G401 (cell line): ENCODE measurements at places on chromosomes 11 and 22. TPM values are rescaled to one million over a fixed set of nuclear protein-coding genes. Genes with fewer than 3 reads are reported as not detected.

GGTLC2 gene
- not detected in 2 replicates for total RNA-seq

CHADL gene
- 0.75 and 4.3 TPM in 2 replicates for total RNA-seq

LMO2 gene
- 0.18 TPM in 1 of 2 replicates, not detected in the other for total RNA-seq

- no peak for DNase-seq
Observed at GRCh38 chr11:3154001-3154599, 11.0 kb downstream of the OSBPL5 start.
